ENCODE measurements at places on chromosomes 6 and 20.

DNA sequence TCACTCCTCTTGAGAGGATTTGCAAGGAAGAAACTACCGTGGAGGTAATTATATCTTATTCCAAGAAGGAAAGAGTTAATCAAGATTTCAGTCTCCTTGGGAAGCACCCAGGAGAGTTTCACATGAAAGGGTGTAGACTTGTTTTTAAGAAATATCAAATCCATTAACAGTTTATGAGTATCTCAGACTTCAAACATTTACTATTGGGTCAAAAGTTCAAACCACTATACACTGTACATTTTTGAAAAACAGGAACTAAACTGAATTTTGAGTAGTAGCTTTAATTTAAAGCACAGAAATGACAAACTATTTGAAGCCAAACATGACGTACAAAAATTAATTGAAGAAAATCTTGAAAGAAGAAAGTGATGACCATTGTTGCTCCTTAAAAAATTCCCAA lies 164.0 kb downstream of the FOXC1 start:
- DNase-seq, result no peak

DNA sequence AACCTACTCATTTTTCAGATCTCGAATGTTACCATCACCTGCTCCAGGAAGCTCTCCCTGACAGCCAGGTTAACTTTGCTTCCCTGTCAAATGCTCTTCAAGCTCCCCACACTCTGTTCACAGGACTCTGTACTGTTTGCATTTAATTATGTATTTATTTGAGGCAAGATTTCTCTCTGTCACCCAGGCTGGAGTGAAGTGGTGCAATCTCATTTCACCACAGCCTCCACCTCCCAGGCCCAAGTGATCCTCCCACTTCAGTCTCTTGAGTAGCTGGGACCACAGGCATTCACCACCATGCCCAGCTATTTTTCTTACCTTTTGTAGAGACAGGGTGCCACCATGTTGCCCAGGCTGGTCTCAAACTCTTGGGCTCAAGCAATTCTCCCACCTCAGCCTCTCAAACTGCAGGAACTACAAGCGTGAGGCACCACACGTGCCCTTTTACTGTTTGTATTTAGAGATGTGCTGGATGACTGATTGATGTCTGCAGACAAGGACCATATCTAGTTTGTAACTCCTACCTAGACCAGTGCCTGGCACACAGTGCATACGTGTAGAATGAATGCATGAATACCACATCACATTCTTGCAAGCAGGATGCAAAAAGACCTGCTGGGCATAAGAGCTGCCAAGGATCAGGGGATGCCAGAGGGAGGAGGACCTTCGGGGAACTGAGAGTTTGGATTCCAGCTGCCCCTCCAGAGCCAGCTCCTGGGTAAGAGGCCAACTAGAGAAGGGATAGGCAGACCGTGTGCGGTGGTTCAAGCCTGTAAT lies 15.6 kb upstream of the CBFA2T2 start:
- DNase-seq, result no peak

- DNase-seq, result peak; percentile 89
These were observed 62.2 kb upstream of the CLDN20 start for GRCh38 chr6:155201461-155202226.

- no peak for DNase-seq
These were observed 362.6 kb downstream of the EPM2A start for GRCh38 chr6:145372671-145373151.

GRCh38 chr6:33252759-33253158 lies 18.9 kb downstream of the VPS52 start:
- peak; percentile 49 for DNase-seq

DNA sequence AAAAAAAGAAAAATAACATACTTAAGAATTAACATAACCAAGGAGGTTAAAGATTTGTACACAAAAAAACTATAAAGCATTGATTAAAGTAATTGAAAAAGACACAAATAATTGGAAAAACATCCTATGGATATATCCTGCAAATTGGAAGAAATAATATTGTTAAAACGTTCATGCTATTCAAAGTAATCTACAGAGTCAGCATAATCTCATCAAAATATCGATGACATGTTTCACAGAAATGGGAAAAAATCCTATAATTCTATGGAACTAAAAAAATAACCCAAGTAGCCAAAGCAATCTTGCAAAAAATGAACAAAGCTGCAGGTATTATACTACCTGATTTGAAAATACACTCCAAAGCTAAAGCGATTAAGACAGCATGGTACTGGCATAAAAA lies 23.3 kb downstream of the OR5V1 start:
- no peak for DNase-seq

GRCh38 chr6:121694801-121695251 lies 259.4 kb downstream of the GJA1 start:
- DNase-seq, result peak; percentile 47
